ENCODE measurements at places on chromosomes 1 and 21.

GRCh38 chr1:2555634-2556276, 416 bp upstream of the TNFRSF14 start:
- DNase-seq: peak; percentile 62

DNA sequence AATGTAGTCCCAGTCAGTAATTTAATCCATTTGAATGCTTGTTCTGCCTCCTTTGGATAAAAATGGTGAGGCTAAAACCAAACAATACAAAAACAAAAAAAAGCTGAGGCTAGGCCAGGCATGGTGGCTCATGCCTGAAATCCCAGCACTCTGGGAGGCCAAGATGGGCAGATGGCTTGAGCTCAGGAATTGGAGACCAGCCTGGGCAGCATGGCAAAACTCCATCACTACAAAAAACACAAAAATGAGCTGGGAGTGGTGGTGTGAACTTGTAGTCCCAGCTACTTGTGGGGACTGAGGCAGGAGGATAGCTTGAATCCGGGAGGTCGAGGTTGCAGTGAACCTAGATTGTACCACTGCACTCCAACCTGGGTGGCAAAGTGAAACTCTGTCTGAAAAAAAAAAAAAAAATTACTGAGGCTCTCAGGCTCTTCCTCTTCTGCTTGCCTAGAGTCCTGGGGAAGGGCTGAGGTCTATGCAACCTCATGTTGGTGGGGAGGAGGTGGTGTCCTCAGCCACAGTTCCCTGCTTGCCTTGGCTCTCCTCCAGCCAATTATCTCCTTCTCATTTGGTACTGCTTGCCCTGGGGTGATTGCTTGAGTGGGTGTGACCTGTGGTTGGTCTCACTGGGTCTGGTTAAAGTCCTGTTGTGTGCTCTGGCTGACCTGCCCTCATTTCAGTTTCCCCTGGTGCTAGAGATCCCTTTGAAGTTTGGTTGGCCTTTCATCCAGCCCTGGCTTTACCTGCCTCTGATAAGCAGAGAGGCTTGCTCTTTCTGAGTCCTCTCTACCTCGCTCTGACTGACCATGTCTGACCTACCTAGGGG, 20.9 kb downstream of the S1PR1 start:
- no peak for DNase-seq

GRCh38 chr1:167373986-167374385, 144.3 kb downstream of the CD247 start:
- no peak for DNase-seq

DNA sequence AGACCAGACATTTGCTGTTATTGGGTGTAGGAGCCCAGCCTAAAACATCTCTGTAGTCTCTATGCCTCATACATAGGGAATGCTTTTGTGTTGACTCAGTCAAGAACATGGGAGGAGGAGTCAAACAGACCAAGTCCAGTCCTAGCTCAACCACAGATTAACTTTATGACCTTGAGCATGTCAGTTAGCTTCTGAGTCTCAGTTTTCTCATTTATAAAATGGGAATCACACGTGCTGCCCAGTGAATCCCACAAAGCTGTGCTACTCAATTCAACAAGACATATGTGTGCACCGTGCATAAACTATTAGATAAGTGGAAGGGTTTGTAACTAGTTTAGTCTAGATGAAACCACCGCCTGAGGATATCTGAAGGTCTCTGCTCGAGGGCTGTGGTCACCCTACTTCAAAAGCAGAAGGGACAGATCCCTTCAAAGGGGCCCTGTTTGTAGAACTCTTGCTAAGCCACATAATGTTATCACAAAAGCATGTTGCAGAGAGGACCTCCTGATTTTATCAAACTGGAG, 109.5 kb upstream of the NFIA start:
- DNase-seq: no peak

DNA sequence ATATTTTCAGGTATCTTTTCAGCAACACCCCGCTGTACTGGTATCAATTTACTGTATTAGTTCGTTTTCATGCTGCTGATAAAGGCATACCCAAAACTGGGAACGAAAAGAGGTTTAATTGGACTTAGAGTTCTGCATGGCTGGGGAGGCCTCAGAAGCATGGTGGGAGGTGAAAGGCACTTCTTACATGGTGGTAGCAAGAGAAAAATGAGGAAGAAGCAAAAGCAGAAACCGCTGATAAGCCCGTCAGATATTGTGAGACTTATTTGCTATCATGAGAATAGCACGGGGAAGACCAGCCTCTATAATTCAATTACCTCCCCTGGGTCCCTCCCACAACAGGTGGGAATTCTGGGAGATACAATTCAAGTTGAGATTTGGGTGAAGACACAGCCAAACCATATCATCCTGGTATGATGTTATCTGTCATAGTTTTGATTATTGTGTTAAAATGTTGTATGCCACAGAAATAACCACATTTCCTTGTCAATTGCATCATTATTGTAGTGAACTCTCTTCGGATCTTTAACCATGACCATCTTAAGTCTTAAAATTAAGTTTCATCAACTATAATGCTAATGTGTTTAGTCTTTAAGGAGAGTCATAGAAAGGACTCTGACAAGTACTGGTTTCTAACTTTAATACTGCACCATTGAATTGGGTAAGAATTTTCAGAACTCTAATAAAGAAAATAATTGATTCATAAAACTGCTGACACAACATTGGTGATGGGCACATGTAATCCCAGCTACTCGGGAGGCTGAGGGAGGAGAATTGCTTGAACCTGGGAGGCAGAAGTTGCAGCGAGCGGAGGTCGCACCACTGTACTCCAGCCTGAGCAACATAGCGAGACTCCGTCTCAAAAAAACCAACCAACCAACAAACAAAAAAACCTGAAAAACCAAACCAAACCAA, 58.2 kb downstream of the TBX19 start:
- DNase-seq: no peak

DNA sequence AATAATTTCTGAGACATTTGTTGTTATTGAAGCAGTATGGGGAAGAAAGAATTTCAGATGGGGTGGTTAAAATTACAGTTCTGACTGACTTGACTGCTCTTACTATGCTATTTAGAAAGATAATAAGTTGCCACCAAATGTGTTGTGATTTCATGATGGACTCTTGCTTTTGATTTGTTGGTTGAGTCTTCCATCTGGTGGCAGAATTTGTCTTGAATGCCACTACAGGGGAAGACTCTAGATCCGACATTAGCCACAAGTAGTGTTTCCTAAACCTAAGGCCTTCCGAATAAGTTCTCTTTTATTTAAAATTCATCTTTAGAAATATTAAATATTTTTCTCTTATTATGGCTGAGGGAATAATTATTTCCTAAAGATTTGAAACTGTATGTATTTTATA, 190.9 kb upstream of the ADGRL4 start:
- no peak for DNase-seq

Data from activated CD8-positive, alpha-beta memory T cell treated with anti-CD3 and anti-CD28 coated beads, Interleukin-2, amount 50 U/mL, for 4 hours (primary cell).